ENCODE measurements at places on chromosomes 13 and 19.

DNA sequence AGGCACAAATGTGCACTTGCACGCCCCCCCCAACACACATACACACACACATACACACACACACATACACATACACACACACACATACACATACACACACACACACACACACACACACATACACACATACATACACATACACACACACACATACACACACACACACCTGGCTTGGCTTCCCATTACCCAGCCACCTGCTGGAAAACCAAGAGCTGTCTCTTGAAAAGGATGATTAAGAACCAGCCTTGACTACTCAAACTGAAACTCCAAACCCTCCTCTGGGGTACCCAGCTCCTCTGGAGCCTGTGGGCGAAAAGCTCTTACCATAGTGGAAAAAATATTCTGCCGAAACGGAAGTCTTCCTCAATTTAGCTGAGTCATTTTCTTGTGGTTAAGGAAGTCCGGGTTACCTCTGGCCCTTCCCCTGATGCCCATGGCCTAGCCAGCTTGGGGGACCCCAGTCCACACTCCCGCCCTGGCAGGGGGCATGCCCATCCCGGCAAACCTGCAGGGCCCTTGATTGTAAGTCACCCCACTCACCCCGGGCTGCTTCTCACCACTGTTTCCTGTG, 21.9 kb downstream of the CEBPA start:
- no peak for DNase-seq

DNA sequence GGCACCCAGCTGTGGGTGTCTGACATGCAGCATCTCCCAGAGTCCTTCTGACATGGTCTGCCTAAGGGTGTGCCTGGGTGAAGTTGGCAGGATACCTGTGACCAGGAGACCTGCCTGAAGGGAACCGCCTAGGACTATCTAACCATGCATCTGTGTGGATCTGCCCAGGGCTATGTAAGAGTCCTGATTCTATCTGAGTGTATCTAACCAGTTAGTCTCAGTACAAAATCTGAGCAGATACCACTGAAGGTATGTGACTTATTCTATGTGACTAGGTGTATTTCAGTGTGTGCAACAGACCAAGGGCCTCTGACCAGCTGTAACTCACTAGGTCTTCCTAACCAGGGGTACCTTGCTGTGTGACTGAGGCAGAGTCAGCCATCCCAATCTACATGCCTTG, 28.2 kb upstream of the FBL start:
- DNase-seq = no peak

GRCh38 chr19:6069268-6069791, 41.0 kb downstream of the RFX2 start:
- DNase-seq = no peak

GRCh38 chr13:113934576-113934975, 39.3 kb downstream of the C13orf46 start:
- DNase-seq = no peak

DNA sequence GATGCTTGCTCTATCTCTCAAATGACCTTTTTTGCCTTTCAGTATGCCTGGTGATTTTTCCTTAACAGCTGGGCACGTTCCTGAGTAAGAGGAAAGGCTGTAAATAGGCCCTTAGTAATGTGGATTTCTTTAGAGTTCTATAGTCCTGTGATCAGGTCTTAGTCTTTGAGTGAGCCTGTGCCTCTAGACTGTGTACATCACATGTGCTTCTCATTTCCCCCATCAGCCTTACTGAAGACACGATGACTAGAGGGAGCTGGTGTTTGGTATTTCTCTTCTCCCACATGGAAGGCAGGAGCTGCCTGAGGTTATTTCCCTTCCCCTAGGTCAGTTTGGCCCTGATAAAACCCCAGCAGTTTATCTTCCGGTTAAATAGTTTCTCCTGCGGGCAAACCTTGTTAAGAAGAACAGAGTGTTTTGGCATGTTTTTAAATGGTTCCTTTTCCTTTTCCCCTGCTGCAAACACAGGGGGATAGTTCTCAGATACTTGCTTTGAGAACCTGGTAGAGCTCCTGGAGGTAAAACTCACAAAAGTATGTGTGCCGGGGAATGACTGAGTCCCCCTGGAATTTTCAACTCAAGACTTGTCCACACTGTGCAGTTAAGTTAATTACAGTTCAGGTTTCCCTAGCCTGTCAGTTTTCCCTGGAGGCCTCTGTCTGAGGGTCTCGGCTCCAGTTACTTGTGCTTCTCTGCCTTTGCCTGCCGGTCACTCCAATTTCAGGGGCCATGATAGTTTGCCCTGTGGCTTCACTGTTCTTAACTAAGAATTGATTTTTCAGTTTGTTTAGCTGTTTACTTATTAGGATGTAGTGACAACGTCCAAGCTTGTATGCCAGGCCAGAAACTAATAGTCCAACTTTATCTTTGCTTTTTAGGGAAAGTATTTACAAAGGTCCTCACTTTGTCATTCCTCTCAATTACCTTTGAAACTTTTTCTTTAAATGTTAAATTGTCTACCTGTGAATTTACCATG, 94.4 kb downstream of the URI1 start:
- DNase-seq = no peak

DNA sequence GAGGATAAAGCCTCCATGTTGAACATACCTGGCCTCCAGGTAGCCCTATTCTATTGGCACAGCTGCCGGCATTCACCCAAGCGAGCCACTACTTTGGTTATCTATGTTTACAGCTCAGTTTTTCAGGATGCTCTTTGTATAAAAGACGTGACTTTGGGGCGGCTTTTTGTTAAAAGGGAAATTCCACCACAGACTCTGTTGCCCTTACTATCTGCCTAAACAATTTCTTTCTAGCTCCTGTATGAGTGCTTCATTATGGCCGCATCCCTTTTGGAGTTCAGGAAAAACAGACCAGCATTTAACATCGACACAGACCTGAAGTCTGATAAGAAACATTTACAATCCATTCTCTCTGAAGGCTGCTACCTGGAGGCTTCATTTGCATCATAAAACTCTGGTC, 9.1 kb upstream of the IGSF23 start:
- DNase-seq = no peak

DNA sequence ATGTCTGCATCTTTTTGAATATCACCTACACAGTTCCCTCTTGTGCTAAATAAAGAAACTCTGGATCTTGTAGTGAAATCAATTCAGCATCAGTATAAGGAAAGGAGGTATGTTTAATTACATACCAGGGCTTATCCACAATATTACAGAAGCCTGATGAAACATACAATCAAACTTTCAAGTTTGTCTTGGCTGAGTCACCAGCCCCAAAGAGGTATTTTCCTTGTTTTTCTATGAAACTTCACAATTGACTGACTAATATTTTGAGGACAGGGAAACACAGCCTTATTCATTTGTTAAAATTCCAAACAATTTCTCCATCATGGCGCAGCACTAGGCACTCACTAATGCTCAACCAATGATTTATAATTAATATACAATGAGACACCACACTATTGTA, 952.4 kb downstream of the PCDH17 start:
- no peak for DNase-seq

- peak; percentile 38 for DNase-seq
Measured at GRCh38 chr13:32045982-32046785, 14.6 kb downstream of the FRY start.

DNA sequence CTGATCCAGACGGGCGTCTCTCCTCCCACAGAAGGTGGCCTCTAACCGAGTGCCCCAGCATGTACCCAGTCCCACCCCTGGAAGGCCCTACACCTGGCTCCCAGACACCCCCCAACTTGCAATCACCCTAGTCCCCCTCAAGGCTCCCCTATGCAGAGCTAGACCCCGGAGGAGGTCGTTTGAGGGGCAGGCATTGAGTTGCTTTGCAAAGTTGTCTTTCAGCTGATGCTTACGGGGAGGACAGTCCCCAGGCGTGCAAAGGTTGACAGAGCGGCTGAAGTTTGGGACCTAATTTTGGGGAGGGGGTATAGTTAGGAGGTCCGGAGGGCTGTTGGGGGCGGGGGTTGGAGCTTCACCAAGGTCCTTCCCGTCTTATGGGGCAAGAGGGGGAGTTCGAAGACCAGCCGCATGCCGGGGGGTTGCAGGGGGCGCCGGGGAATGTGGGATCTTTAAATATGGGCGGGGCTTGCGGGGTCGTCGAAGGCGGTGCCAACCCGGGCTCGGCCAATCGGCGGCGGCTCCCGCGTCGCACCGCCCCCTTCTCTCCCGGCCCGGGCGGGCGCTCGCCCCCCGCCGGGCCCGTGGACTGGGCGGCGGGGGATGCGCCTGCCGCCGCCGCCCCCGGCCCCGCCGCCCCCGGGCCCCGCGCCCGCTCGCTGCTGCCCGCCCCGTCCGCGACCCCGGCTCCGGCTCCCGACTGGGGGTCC, at the start of gene KCNN1:
TSS of gene KCNN1 (plus strand) at position 558 of the 707 bp plus-strand sequence. CDS start 6,782 bp downstream, outside the sequence.
- DNase-seq = no peak

GRCh38 chr13:44259045-44260027, 114.3 kb upstream of the SERP2 start:
- DNase-seq = peak; percentile 46

- no peak for DNase-seq
Measured at GRCh38 chr13:76663592-76664335, 222.4 kb downstream of the KCTD12 start.

- DNase-seq = no peak
Measured at GRCh38 chr19:45140533-45140932, 20.2 kb downstream of the NKPD1 start.

GRCh38 chr13:104898484-104898883, 1637.0 kb downstream of the EFNB2 start:
- DNase-seq = no peak

- DNase-seq = peak; percentile 89
Measured at GRCh38 chr19:43439032-43439708, 24.5 kb downstream of the TEX101 start.

DNA sequence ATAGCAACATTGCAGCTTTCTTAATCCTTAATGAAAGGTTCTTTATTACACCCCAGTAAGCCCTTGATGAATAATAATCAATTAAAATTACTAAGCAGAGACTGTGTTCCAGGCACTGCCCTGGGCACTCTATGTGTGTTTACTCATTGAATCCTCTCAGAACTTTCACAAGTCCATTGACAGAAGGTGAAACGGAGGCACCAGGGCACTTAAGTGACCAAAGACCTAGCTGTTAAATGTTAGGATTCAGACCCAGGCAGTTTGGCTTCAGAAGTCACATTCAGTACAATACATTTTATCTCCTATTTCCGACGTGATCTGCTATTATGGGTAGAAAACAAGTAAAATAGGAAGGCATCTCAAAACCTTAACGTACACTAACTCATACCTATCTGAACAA, 2.7 kb downstream of the GPR183 start:
- no peak for DNase-seq

DNA sequence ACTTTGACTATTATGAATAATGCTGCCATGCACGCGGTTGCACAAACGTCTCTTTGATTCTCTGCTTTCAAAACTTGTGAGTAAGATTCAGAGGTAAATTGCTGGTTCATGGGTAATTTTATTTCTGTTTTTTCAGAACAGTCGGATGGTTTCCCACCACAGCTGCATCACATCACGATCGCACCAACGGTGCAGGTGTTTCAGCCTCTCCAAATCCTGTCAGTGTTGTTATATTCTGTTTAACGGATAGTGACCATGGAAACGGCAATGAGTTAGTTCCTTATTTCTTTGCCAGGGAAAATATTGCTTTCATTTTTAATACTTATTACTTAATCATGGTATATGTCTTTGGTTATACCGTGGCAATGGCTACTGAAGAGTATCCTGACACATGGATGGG, 19.1 kb upstream of the ZNF835 start:
- DNase-seq = no peak

- no peak for DNase-seq
Measured at GRCh38 chr13:34256236-34256635, 438.3 kb downstream of the RFC3 start.

DNA sequence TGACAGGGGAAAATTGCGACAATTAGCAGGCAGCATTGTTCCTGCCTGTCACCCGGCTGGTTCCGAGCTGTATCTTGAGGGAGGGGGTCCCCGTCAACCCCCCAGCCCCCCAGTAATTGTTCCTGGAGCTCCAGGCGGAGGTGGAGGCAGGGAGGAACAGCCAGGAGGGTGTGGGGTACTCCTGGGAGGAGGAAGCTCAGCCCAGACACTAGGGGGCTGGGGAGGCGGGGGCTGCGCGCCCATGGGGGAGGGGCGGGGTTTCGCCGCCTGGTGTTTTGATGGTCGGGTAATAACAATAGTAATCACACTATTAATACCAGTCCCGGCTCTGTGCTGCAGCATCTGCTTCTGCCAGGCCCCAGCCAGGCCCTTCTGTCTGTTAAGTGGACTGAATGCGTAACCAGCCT, 8.6 kb downstream of the NPAS1 start:
- no peak for DNase-seq

GRCh38 chr19:29489172-29489951, 36.4 kb upstream of the VSTM2B start:
- DNase-seq = no peak

DNA sequence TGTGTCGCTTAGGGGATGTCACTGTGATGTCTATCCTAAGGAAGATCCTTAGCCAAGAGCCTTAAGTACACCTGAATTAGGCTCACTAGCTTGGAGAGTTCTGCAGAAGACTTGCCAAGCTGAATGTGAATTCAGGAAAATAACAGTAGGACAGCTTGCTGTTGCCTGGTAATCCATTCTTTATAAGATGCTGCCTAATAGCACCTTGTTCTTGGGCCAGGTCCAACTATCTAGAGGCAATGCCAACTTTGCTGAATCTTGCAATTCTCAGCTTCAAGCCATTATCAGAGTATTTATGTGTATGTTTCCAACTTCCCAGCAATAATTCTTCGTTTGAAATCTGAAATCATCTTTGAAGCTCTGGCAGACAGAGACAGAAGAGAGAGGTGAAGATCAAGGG, 102.8 kb downstream of the PCDH17 start:
- DNase-seq = no peak

DNA sequence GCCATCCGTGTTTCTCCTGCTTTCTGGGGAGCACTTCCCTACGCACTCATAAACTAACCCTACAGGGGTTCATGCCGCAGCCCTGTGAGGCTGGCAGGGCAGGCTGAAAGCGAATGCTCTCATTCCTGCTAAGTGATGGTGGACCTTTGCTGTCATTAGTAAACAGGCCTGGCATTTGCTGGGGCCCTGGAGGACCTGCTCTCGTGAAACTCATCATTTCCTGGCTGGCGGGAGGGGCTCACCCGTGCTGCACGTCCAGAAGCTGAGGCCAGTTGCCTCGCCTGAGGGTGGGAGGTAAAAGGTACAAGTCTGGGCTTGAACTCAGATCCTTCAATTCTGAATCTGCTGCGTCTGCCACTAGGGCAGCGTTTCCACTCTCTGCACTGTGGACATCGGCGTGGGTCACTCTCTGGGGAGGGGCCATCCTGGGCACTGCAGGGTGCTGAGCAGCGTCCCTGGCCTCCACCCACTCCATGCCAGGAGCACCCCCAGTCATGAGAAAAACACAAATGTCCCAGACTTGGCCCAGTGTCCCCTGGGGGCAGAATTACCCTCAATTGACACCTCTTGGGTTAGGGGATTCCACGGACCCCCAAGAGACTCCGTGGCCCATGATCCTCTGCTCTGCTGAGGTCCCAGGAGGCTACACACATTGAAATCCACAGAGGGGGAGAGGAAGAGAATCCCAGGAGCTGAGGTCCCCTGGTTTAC, 7.0 kb downstream of the MOB3A start:
- no peak for DNase-seq

DNA sequence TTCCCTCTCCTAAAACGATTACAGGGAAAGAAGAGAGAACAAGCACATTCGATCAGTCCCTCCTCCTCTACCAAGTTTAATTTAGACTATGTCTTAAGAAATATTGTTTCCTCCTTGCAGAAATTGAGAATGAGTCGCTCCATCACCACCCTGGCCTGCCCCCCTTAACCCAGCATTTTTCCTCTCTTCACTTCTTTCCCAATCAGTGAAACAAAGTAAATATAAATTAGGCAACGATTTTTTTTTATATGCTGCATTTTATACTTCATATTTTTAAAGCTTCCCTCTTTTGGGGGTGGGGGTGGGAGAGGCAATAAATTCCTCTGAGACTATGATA, 300.0 kb downstream of the SPRY2 start:
- DNase-seq = no peak

All from CD4-positive, alpha-beta T cell treated with Interleukin-6 at 100 ng/mL for 8 hours (primary cell).